K562 (cell line): ENCODE measurements at places on chromosomes 3 and 15. TPM values are rescaled to one million over a fixed set of nuclear protein-coding genes. Genes with fewer than 3 reads are reported as not detected.
A peak's percentile ranks its signal among the peaks of the same experiment; 100 is the strongest.

The CCR3 gene
- total RNA-seq, result not detected in 2 replicates

The SLC22A14 gene
- not detected in 2 replicates for total RNA-seq

The ACTRT3 gene
- total RNA-seq, result not detected in 2 replicates

The FANCD2OS gene
- not detected in 2 replicates for total RNA-seq

The ADAMTS17 gene
- 0.07 and 0.09 TPM in 2 replicates for total RNA-seq

GRCh38 chr3:111796566-111796965 is 62.5 kb upstream of the PHLDB2 start:
- DNase-seq, result no peak

DNA sequence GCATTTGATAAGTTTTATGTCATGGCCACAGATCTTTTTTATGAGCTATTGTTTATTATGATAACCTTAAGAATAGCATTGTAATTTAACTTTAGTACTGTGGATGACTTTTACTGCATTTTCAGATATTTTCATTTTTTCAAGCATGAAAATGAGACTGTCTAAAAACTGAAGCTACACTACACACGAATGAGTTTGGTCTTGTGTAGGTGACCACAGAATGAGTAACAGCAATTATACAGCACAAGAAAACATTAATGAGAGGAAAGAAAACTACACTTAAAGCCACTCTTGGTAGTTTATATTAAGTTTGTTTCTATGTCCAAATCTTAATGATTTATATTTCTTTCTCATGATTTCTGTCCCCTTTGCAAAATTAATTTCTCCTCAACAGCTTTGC is 809.2 kb downstream of the NAALADL2 start:
- no peak for DNase-seq

GRCh38 chr15:31228011-31228484 is 98.6 kb upstream of the KLF13 start:
- DNase-seq, result no peak

DNA sequence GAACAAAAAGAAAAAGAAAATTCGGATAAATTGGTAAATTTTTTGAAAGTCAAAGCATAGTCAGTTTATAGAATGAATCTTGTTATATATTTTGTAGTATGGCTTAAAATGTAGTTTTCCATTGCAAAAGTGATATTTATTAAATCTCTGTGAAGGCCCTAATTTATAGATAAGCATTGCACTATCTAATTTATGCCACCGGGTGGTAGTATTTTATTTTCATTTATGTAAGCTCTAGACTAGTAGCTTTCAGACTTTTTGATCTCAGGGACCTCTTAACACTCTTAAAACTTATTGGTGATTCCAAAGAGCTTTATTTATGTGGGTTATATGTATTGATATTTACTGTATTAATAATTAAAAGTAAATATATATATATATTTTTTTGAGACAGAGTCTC is 133.9 kb upstream of the LRRFIP2 start:
- peak; percentile 38 for DNase-seq

GRCh38 chr3:31927811-31928210 is 53.3 kb downstream of the OSBPL10 start:
- no peak for DNase-seq

- DNase-seq, result no peak
Measured at GRCh38 chr3:131630097-131630496, 127.3 kb upstream of the MRPL3 start.

DNA sequence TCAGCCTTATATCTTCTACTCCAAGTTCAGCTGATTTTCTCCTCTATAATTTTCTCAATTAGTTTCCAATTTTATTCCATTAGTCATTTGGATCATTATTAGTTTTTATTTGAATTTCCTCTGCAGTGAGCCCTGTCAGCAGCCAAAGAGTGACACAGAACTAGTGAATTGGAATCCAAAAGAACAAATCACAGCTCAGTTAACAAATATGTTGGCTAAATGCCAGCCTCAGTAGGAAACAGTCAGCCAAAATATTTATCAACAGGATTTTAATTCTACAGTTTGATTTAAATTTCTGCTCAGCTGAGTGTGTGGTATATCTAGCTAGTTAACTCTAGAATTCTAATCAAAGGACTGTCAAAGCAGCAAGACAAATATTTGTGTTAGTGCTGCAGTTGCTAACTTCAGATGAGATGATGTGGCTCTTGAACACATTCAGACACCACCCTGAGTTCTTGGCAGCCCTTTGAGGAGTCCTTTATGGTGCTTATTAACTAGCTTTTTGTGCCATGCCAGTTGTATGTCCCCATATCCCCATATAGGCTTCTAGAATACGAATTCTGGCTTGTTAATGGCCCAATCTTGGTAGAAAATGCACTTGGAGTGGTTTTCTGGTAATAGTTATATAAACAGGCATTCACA is 194.5 kb downstream of the CPNE4 start:
- DNase-seq, result no peak

DNA sequence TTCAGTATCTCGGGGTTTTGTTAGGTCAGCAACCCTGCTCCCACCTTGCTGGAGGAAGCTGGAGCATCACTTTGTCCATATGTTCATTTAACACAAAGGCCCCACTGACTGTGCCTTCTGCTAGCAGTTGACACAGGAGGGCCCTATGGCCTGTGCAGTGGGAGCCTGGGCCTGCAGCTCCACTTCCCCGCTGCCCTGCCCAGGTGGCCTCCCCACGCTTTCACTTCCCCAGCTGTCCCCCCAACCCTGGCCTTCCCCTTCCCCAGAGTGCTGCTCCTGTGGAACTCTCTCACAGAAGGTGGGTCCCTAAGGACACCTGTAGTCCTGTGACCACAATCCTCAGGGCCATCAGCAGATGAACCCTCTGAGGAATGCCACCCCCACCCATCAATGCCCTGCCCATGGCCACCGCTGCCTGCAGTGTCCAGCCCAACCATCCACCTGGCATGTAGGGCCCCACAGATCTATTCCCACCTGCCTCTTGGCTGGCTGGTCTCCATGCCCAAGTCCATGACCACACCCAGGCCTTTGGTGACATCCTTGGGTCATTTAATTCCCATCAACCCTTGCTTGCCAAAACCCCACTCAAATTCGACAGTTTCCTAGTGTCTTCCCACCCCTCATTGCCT is 13.5 kb downstream of the TBC1D21 start:
- no peak for DNase-seq

DNA sequence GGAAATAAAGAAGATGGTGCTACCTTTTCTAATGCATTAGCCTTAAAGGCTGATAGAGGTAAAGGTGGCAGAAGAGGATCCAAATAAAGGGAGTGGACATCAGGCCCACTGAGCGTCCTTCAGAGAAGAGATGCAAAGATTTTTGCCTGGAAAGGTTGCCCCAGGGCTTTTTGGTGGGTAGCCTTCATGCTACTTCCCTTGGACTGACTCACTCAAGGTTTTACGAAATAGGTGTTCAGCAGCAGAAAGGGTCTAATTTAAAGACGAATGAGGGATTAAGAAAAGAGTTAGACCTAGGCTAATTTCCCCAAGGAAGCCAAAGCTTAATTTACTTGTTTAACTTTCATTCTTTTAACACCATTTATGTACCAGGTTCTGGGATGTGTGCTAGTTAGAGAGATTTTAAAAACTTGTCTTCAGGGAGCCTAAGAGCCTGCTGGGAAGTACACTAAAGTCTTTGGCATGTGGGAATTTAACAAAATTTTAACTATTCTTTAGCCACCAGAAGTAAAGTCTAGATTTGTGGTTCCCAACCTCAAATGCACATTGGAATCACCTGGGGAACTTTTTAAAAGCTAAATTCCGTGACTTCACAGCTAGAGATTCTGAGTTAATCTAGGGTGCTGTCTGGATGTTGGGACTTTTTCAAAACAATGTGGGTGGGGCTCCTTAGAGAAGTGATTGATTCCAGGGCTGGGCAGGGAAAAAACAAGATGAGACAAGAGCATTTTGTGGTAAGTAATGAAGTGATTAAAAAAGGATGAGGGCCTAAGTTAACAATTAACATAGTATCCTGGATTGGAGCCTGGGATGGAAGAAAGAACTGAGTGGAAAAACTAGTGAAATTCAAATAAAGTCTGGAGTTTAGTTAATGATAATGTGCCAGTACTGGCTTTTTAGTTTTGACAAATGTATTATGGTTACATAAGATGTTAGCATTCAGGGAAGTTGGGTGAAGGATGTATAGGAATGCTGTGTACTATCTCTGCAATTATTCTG is 3.4 kb downstream of the IL20RB start:
- DNase-seq, result no peak
